ENCODE measurements at places on chromosomes 11 and 22.

DNA sequence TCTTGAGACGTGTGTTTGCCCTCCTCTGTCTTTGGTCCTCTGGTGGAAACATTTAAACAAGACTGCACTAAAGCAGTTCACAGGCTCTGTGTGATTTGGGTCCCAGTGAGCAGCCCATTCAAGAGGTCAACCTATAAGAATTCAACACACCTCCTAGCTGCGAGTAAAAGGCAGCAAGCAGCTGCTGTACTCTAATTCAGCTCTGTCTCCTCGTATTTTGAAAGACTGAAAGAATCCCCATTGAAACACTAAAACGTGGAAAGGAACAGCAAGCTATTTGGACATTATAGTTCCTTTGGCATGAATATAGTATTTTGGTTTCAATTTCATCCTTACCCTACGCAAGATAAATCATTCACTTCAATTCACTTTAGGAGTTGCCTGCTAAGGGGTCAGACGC, 1046.7 kb downstream of the DLG2 start:
- DNase-seq: no peak
- H3K4me3 ChIP-seq: no peak overlapping the region
- no peaks in the 10 kb centered on the region for H3K4me1 ChIP-seq
- no peaks in the 10 kb centered on the region for H3K36me3 ChIP-seq

- H3K27me3 ChIP-seq: no peaks in the 10 kb centered on the region
- no peak overlapping the region for H3K27ac ChIP-seq
- no peaks in the 10 kb centered on the region for H3K36me3 ChIP-seq
- DNase-seq: no peak
- no peak overlapping the region for H3K4me3 ChIP-seq
Observed at GRCh38 chr11:57162179-57162898, 19.4 kb upstream of the LRRC55 start.

DNA sequence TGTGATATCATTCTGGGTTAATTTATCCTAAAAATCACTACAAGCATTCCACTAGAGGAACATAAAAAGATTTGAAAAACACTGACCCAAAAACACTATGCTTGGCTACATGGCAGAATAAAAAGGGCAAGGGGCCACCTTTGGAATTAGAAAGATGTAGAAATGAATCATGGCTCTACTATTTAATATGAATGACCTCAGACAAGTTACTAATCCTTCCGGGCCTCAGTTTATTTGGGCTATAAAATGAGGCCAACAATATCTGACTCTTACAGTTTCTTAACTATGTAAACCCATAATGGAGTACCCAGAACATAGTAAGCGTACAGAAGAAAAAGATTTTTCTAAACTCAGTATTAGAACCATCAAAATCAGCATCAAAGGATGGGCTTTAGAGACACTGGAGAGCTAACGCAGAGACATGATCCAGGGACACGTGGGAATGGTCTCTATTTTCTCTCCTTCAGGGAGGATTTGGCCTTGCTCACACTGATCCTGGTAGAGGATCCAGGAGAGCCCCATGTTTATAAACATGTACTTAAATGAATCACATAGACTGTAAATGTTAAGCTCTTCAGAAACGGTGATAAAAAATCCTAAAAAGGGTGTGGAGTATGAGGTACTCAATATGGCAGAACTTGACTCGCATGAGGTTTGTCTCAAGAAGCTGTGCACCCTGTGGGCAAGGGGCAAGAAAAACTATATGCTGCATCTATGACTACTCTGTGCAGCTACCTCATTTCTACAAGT, 288.4 kb upstream of the PITPNB start:
- no peaks in the 10 kb centered on the region for H3K27me3 ChIP-seq
- no peak overlapping the region for H3K4me3 ChIP-seq
- no peak overlapping the region for H3K27ac ChIP-seq
- no peak for DNase-seq
- H3K36me3 ChIP-seq: no peaks in the 10 kb centered on the region

DNA sequence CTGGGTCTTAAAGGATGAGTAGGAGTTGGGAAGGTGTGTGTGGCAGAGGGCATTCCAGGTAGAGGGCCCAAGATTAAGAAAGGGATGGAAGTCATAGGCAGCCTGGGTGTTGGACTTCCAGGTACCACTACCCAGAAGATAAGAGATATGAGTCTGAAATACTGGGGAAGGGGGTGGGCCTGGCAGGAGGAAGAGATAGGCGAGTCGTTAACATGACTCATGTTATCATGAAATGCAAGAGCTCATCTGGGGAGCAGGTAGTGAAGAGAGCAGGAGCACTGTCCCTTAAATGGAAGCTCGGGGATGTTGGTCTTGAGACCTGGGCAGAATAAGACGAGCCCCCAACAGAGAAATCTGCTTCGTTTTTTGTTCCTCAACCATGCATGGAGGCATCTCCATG, 10.2 kb downstream of the ZC3H7B start:
- no peak for DNase-seq
- no peaks in the 10 kb centered on the region for H3K4me1 ChIP-seq
- H3K27ac ChIP-seq: no peak overlapping the region
- H3K36me3 ChIP-seq: no peaks in the 10 kb centered on the region
- H3K27me3 ChIP-seq: no peaks in the 10 kb centered on the region
